ENCODE measurements at places on chromosomes 5 and 9.

DNA sequence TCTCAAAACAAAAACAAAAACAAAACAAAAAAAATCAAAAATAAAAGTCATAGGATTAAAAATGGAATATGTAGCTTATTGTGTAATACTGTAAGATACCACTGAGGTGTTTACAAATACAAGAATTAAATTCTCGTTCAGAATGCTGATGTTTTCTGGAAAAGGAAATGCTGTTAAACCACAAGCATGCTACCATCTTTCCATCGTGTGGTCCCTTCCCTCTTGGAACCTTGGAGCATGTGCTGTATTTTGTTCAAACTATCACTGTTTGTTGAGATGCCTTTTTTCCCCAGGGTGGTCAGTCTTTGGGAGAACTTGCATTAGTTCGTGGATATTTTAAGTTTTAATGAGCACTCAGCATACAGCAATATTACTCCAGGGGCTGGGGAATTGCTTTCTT is 39.7 kb downstream of the SUB1 start:
- no peak for DNase-seq

DNA sequence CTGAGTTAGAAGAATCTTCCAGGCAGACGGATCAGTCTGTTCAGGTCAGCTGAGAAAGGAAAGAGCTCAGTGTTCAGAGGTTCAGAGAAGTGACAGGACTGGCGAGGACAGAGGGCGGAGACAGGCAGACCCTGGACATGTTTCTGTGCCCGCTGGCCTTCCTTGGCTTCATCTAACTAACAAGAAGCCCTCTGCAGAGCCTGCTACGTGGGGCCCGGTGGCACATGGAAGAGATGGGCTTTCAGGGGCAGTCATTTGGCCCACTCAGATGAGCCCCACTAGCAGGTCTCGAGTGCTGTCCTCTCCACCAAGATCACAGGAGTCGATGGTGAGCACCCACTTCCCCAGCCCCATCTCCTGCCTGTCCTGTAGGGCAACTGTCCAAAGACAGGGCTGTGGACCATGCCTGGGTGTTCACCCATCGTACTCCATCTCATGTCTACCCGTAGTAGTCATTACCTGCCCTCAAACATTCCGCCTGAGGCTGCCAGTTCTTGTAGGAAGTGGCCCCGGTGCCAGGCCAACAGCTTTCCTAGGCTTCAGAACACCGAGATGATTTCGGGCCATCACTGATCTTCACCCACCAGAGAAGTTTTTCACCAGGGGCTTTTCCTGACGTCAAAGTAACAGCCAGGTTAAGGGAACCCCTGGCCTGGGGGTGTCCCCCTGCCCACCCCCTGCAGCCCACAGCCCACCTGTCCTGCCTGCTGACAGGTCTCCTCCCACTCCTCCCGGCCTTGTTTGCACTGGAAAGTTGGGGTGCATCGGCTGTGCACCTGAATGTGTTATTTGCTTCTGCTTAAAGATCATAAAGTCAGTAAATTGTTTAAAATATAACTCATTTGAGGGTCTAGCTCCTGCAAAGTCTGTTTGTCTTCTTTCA is 14.0 kb downstream of the IRX2 start:
- no peak for DNase-seq

DNA sequence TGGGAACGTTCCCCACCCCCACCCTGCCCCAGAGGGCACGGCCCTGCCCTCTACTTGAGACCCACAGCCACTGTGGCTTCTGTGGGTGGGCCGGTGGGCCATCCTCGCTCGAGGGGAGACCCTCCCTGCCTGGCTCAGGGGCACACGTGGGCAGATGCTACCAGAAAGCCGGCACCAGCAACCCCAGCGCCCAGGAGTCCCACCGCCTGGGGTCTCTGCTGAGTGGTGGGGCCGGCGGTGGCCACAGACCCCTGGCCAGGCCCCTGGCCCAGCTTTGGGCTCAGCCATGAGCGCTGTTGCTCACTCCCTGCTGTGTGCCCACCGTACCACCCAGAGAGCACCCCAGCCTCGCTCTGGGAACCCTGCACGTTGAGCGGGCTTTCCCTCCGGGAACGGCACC is 16.5 kb upstream of the NRARP start:
- DNase-seq: no peak

GRCh38 chr5:61974680-61975079 is 331.3 kb upstream of the KIF2A start:
- no peak for DNase-seq

- DNase-seq: peak; percentile 48
These were observed 810.4 kb upstream of the GRAMD2B start for GRCh38 chr5:125612776-125613175.
